ENCODE measurements at places on chromosomes 6 and 20. TPM values are rescaled to one million over a fixed set of nuclear protein-coding genes. Genes with fewer than 3 reads are reported as not detected.

DNA sequence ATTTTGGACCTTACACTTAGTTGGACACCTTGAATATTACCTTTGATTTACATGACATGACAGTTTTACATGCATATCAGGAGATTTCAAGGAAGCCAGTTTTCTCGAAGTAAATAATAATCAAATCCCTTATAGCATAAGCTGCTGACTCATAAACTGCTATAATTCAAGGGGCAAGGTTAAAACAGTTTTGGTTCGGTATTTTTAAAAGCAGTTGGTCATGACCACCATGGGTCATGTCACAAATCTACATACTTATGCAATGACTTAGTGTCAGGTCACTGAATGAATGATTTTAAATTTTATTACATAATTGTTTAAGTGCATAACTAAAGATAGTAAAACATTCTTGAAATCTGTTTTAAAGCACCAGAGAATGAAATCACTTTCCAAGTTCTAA is 158.0 kb downstream of the DST start:
- no peak for DNase-seq

DNA sequence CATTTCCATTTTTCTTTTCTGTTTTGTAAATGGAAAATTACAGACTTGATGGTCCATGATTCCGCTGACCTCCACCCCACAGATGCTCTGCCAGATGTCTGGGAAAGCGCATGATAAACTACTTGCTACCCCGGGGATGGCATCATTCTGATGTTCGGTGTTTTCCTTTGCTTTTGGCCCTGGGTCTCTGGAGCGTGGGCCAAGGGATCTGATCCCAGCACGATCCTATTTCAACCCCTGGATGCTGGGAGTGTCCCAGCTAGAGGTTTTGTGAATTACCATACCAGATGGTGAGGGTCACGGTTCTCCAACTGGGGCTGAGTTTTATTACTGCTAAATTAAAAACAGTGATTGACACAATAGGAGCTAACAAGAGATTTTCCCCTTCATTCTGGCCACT is 25.2 kb upstream of the MYLIP start:
- DNase-seq, result no peak

GRCh38 chr20:44811150-44811685 is 872 bp upstream of the RIMS4 start:
- DNase-seq, result no peak

- no peak for DNase-seq
These were observed 4.1 kb downstream of the CCDC170 start for GRCh38 chr6:151497905-151498304.

DNA sequence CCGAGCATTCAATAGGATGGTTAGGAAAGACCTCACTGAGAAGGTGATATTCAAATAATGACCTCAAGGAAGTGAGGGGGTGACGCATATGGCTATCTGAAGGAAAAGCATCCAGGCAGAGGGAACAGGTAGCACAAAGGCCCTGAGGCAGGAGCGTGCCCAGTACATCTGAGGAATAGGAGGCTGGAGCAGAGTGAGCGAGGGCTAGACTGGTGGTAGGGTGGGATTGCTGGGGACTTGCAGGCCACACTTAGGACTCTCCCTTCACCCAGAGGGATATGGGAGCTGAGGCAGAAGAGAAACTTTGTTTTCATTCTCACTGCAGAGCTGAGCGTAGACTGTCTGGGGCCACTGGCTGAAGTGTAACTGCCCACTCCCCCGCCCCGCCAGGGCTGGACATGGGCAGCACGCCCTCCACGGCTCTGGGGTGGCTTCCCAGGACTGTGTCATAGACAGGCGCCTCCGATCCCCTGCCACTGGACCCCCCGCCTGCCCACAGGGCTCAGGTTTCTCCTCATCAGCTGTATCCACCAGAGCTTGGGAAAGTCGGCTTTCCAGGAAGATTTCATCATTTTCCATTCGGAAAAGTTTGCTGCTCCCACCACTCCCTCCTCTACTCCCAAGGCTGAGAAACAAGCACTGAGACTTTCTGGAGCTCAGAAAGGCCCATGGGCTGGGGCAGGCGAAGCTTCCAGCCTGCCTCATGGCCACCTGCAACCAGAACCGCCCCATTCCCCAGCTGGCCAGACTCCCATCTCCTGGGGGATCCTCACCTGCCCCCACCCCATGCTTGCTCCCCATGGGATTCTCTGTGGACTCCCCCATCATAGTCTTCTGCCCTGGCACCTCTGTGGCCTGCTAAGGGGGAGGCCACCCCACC is 142.6 kb downstream of the MRPL14 start:
- no peak for DNase-seq

DNA sequence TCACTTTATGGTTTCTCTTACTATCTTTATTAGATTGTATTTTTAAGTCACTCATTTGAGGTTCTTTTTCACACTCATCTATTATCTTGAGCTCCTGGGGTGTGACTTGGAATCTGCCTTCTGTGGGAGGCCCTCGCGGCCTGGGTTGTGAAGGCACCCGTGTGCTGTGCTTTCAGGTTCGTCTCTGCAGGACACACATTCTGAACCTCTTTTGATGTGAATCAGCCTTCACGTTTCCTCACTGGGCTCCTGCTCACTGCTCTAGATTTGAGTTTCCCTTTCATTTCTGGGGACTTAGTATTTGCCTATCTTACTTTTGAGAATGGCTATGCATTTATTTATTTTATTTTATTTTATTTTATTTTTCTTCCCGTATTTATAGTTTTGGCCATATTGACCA is 97.8 kb downstream of the PACRG start:
- no peak for DNase-seq

The PNLDC1 gene
- 0.67 TPM for total RNA-seq

DNA sequence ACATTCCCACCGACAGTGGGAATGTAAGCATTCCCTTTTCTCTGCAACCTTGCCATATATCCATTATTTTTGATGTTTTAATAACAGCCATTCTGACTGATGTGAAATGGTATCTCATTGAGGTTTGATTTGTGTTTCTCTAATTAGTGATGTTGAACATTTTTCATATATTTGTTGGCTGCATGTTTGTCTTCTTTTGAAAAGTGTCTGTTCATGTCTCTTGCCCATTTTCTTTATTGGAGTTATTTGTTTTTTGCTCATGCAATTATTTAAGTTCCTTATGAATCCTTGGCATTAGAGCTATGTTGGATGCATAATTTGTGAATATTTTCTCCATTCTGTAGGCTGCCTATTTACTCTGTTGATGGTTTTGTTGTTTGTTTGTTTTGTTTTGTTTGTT is 18.0 kb upstream of the ABT1 start:
- DNase-seq, result no peak

Measured in heart left ventricle (tissue), 16 donors.